ENCODE measurements at places on chromosomes 5 and 9. TPM values are rescaled to one million over a fixed set of nuclear protein-coding genes. Genes with fewer than 3 reads are reported as not detected.
A peak's percentile ranks its signal among the peaks of the same experiment; 100 is the strongest.

GRCh38 chr5:156826150-156826549 lies 23.9 kb upstream of the PPP1R2B start:
- no peak for DNase-seq

DNA sequence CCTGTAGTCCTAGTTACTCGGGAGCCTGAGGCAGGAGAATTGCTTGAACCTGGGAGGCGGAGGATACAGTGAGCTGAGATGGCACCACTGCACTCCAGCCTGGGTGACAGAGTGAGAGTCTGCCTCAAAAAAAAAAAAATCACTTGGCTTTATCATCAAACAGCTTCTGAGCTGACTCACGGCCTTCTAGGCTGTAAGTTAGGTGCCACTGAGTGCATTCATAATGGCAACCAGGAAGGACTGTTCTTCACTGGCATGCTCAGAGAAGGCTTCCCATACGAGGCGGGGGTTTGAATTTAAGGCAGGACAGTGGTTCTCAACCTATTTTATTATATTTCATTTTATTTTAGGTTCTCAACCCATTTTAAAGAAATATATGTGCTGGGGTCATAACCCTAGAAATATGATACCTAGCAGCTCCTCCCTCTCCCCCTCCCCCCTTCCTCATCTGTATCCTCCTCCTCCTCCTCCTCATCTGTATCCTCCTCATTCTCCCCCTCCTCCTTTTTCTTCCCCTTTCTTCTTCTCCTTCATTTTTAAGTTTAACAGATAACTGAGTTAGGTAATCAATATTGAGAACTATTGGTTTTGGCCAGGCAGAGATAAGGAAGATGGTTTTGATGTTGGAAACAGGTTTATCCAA lies 19.0 kb upstream of the LHFPL2 start:
- no peak for DNase-seq

DNA sequence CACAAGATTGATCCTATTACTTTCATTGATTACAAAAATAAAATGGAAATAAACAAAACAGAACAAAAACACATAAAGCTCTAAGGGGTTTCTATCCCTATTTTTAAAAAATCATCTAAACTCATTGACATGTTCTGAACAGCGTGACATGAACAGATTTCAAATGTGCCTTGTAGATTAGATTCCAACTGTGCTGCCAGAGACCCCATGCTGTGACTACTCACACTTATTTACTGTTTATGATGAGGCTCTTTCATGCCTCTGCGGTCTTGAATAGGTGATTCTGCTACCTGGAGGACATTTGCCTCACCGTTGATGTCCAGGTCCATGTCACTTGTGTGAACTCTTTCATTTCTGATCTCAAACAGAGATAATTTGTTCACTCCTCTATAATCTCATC lies 990.2 kb downstream of the CDH12 start:
- DNase-seq: no peak

DNA sequence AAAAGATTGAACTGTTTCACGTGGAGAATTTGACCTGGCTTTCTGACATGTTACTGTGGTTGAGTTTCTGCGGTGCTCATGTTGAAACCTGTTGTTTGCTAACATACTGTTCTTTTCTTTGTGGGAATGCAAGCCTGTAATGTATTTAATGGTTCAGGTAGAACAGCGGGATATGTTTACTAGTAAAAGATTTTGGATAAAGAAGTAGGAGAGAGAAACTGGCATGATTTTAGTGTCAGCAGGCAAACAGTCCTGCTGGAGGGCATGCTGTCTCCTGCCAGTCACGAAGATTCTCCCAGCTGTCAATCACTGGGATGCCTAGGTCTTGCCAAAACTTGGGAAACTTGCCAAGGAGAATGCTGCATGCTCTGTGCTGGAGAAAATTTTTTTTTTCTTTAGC lies 263.5 kb downstream of the TAF11L14 start:
- DNase-seq: no peak

DNA sequence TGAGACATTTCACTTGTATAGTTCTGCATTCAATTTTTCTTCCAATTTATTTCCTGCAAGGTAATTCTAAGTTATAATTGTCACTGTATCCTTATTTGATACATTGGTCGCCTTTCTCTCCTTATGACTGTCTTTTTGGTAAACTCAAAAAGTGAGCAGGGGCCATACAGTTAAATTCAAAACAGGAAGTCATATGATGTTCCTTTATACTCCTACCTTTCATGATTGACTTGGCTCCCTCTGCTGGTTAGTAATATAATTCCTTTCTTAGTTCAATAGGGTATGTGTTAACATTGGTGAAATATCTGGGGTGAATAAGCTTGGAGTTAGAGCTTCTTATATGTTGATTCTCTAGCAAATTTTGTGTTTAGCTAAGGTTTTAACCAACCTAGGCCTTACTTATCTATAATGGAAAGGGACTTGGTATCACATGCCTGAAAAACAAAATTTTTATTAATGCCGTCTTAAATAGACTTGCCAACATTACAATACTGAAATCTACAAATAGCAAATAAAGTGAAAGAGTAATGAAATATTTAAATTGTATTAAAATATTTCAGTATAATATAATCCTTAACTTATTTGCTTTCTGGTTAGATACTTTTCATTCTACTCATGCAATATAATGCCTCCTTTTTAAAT lies 6.0 kb upstream of the NIPBL start:
- no peak for DNase-seq

GRCh38 chr5:78716206-78716605 lies 67.6 kb upstream of the LHFPL2 start:
- DNase-seq: no peak

DNA sequence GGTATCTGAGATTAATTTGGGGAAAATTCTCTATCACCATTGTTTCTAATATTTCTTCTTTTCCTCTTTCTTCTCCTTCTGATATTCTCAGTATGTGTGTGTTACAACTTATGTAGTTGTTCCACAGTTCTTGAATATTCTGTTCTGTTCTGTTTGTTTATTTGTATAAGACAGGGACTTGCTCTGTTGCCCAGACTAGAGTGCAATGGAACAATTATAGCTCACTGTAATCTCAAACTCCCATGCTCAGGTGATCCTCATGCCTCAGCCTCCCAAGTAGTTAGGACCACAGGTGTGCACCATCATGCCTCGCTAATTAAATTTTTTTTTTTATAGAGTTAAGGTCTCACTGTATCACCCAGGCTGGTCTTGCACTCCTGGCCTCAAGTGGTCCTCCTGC lies 145.8 kb upstream of the TUT7 start:
- no peak for DNase-seq

- no peak for DNase-seq
Observed at GRCh38 chr9:130018265-130018664, 24.7 kb downstream of the FNBP1 start.

DNA sequence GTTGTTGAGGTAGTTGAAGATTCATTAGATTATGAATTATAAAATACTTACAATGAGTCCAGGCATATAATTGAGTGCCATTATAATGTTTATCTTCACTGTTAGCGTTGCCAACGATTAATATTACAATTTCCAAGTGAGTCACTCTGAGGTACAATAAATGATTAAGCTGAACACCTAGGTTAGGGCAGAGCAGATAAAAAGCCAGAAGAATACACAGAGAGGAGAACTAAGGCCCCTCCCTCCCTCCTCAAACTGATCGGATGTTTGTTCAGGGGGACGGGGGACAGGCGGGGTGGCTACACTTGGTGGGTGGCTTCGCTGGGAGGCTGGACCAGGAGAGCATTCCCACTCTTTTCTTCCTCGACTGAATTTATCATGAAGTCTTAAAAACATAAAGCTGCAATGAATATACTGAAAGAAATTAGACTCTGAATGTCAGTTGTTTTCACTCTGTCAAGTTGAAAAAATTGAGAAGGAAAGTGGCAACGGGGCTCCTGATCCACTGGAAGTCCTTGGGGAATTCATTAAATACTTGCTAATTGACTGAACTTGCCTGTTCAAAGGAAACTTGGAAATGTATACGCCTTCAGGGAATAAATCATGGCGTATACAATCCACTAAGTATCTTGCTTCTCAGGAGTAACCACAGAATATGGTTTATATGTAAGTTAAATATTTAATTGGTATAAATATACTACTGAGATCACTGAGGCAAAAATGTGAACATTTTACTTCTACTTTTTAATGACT lies 198.1 kb downstream of the TSSK1B start:
- DNase-seq: no peak

- no peak for DNase-seq
Observed at GRCh38 chr5:174736777-174737176, 12.4 kb downstream of the MSX2 start.

- DNase-seq: peak; percentile 79
Observed at GRCh38 chr5:132497488-132497997, 7.0 kb upstream of the IRF1 start.

DNA sequence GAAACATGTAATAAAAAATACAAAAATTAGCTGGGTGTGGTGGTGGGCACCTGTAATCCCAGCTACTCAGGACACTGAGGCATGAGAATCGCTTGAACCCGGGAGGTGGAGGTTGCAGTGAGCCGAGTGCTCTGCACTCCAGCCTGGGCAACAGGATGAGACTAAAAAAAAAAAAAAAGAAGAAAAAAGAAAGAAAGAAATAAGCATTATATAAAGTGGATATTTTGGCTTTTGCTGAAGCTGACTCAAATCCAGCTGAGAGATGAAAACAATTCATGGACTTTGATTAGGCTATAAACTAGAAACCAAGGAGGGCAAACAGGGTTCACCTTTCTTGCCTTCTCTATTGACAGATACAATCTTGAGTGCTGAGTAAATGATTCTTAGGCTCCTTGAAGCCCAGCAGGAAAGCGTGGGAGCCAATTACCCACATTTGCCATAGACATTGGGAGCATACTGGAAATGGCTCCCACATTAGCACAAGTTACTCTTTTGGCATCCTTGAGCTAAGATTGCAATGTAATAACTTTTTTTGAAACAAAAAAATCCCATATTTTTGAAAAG lies 2.4 kb upstream of the BTF3 start:
- DNase-seq: no peak

- DNase-seq: no peak
Observed at GRCh38 chr9:35277628-35278359, 116.0 kb downstream of the UNC13B start.

GRCh38 chr5:151925340-151925739 lies 689 bp upstream of the GLRA1 start:
- no peak for DNase-seq

GRCh38 chr5:62007457-62007856 lies 298.5 kb upstream of the KIF2A start:
- no peak for DNase-seq

DNA sequence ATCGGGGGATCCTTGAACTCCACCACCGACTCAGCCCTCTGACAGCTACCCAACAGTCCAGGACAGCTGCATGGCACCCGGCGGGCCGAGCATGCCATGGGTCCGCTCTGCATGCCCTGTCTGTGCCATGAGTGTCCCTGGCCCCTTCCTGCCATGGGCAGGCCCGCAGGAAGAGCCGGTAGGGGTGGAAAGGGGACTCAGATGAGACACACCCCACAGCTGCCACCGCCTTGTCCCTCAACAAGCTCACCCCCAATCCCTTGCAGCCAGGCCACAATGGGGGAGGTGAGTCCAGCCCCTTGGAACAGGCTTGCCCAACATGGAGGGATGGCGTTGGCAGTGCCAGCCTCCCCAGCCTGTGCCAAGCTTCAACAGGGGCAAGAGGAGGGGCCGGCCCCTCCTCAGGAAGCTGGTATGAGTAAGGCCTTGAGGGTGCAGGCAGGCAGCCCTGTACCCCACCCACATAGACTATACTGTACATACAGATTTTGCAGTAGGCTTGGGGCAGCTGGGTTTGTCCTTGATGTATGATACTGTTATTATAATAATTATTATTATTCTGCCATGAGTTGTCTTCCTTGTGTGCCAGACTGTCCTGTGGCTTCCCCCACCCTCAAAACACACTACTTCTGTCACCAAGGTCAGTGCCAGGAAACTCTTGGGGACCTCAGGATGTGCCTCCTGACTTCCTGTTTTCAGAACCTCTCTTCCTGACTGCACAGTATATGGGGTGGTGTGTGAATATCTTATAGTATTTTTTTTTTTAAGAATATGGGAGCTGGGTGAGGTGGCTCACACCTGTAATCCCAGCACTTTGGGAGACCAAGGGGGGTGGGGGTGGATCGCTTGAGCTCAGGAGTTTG lies 12.0 kb upstream of the SLC34A1 start:
- DNase-seq: no peak

DNA sequence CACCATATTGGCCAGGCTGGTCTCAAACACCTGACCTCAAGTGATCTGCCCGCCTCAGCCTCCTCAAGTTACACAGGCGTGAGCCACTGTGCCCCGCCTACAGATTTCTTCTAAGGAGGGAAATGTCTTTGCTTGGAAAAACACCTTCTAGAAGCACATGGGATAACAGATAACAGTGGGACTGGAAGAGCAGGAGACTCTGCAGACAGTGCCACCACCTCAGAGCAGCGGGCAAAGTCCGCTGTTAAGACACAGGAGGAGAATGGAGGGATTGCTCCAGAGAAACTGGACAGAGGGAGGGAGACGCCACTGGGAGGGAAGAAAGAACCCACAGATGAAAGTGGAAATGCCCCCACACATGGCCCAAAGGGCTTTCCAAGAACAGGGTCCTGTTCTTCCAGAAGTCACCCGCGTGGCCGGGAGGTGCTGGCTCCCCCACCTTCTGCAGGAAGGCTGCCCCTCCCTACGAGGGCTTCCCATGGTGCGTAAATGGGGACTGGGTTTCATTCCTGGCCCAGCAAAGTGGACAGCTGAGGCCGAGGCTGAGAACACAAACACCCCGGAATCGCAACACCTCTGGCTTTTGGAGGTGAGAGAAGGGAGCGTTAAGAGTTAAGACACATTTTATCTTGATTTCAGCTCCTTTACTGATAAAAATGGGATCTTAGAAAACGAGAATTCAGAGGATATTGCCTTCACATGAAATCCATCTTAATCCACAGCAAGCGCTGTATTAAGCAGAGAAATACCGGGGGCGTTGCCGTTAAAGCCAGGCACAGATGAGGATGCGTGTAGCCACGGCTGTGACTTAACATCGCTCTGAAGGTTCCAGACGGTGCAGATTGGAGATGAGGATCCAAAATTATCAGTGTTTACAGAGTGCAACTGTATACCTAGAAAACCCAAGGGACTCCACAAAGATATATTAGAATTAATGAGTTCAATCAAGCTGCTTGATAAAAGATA lies 11.2 kb downstream of the ADAMTS2 start:
- no peak for DNase-seq

GRCh38 chr5:131393498-131393968 lies 129.7 kb downstream of the CDC42SE2 start:
- DNase-seq: no peak

GRCh38 chr9:69317894-69318293 lies 7.1 kb upstream of the ENTREP1 start:
- DNase-seq: no peak

DNA sequence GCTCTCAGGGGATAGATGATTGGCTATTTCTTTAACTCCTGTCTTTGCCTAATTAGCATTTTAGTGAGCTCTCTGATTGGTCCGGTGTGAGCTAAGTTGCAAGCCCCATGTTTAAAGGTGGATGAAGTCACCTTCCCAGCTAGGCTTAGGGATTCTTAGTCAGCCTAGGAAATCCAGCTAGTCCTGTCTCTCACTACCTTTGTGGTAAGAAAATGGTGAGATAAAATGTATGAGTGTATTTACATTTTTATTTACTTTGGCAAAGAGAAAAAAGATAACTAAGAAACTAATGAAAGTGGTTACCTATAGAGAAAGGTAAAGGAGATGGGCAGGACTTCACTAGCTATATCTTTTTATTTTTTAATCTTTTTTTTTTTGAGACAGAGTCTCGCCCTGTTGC lies 146.8 kb downstream of the RFK start:
- DNase-seq: no peak

The PCDHGA11 gene
- total RNA-seq: 9.4 TPM

The SLC6A18 gene
- not detected for total RNA-seq

The IFNA2 gene
- total RNA-seq: not detected

The ANP32B gene
- total RNA-seq: 9.3 TPM

The FYB1 gene
- 6.7 TPM for total RNA-seq

The PARP8 gene
- total RNA-seq: 22.6 TPM

The EDIL3 gene
- total RNA-seq: 27.1 TPM

The NRG2 gene
- total RNA-seq: 2.5 TPM

The WNT8A gene
- not detected for total RNA-seq
